ENCODE measurements at places on chromosomes 16 and 17. TPM values are rescaled to one million over a fixed set of nuclear protein-coding genes. Genes with fewer than 3 reads are reported as not detected.

DNA sequence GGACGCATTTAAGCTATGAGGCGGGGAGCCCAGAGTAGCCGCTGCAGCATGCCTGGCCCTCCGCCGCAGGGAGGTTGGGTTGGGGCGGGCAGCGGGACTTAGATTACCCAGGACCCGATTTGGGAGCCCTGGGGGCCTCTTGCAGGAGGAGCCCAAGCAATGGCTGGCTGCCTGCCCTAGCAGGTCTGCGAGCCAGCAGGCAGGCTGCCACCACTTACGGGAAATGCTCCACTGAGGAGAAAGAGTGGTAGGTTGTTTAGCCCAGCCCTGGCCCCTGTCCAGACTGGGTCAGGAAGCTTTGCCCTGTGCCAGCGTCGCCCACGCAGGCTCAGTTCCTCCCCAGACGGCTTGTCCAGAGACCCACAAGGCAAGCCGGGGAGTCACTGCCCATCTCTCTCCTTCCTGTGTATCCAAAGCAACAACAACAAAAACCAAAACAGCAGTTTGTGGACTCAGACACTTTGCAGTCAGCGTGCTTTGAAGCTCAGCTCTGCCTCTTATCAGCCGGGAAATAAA lies 10.3 kb upstream of the TVP23A start:
- no peak overlapping the region for H3K4me3 ChIP-seq
- no peaks in the 10 kb centered on the region for H3K4me1 ChIP-seq
- no peaks in the 10 kb centered on the region for H3K36me3 ChIP-seq
- no peak for DNase-seq
- H3K27me3 ChIP-seq = peaks cover 11% of the 10 kb centered on the region
- H3K27ac ChIP-seq = no peak overlapping the region

- peak overlapping the region; percentile 90 for H3K27ac ChIP-seq
- DNase-seq = no peak
- H3K27me3 ChIP-seq = no peaks in the 10 kb centered on the region
- H3K4me3 ChIP-seq = peak overlapping the region; percentile 50
- peaks cover 9% of the 10 kb centered on the region for H3K36me3 ChIP-seq
- peaks cover 56% of the 10 kb centered on the region for H3K4me1 ChIP-seq
Measured at GRCh38 chr17:59752446-59752845, 45.0 kb downstream of the VMP1 start.

DNA sequence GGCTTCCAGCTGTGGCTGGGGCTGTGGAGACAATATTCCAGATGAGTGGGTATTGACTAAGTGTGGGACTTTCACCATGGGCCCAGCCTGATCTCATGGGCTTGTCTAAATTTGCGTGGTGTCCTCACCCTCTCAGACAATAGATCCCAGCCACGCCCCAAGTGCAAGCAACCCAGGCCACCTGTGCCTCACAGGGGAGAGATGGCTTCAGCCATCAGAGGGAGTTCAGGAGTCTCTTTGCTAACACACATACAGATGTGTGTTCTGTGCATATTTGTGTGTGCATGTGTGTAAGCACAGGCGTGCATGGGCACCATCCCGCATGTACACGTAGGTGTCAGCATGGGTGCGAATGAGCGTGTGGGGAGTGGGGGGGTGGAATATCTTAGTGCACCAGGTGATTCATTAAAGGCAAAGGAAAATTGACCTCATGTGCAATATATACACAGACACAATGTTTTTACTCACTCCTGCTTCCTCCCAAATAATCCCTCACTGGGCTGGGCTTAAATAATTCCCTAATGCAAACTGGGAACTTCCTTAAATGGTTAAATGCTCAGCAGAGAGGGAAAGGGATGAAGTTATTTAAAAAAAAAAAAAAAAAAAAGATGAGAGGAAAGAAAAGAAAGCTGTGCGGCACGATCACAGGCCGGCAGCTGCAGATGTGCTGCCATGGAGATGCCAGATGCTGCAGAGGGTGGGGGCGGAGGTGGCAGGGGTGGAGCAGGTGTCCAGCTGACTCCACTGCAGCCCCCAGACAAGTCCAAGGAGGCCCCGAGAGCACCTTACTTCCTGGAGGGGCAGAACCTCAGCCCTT lies 24.0 kb upstream of the CDC42EP4 start:
- no peak overlapping the region for H3K27ac ChIP-seq
- H3K4me1 ChIP-seq = peaks cover 3% of the 10 kb centered on the region
- no peak for DNase-seq
- H3K27me3 ChIP-seq = no peaks in the 10 kb centered on the region

GRCh38 chr16:76653390-76654026 lies 376.3 kb downstream of the CNTNAP4 start:
- no peaks in the 10 kb centered on the region for H3K4me1 ChIP-seq
- no peak overlapping the region for H3K27ac ChIP-seq
- no peak overlapping the region for H3K4me3 ChIP-seq
- H3K36me3 ChIP-seq = no peaks in the 10 kb centered on the region
- no peaks in the 10 kb centered on the region for H3K27me3 ChIP-seq

GRCh38 chr17:57448759-57449283 lies 192.5 kb downstream of the MSI2 start:
- peaks cover 2% of the 10 kb centered on the region for H3K36me3 ChIP-seq
- no peak overlapping the region for H3K4me3 ChIP-seq
- peaks cover 35% of the 10 kb centered on the region for H3K4me1 ChIP-seq
- H3K27me3 ChIP-seq = no peaks in the 10 kb centered on the region

DNA sequence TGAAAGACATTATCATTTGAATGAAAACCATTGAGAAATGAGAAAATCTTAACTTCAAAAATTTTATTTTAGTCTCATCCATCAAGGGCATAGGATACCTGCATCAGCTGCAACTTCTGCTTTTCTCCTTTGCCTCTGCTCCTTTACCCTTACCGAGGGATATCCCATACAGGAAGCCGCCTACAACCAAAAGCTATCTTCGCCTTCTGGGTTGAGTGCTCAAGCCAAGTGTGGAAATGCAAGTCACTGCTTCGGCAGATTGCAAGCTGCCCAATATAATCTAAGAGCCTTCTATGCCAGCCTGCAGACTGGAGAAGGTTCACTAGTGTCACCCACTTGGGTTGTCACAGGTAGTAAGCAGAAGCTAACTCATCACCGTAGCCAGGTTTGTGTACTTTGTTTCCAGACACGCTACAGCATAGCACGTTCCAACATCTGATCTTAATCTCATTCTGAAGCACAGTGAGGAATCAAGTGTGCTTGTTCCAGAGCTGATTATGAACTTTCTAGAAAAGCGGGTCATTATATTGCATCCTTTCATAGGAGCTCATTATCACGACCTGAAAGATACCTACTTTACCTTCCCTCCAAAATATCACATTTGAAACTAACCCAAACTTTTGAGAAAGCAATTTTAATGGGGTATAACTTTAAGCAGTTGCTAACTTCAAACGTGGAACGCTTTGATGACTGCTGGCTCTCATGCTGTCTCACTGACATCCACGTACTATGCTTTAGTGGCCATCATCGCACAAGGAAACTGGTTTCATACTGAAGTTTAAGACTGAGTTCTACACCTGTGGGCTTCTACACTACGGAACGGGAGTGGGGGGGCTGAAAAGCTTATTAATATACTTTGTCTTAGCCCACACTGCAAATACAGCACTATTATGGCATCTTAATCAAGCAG lies 8.0 kb upstream of the UNK start:
- DNase-seq = no peak
- H3K4me1 ChIP-seq = peaks cover 31% of the 10 kb centered on the region
- H3K27ac ChIP-seq = peak overlapping the region; percentile 65
- peaks cover 39% of the 10 kb centered on the region for H3K36me3 ChIP-seq

DNA sequence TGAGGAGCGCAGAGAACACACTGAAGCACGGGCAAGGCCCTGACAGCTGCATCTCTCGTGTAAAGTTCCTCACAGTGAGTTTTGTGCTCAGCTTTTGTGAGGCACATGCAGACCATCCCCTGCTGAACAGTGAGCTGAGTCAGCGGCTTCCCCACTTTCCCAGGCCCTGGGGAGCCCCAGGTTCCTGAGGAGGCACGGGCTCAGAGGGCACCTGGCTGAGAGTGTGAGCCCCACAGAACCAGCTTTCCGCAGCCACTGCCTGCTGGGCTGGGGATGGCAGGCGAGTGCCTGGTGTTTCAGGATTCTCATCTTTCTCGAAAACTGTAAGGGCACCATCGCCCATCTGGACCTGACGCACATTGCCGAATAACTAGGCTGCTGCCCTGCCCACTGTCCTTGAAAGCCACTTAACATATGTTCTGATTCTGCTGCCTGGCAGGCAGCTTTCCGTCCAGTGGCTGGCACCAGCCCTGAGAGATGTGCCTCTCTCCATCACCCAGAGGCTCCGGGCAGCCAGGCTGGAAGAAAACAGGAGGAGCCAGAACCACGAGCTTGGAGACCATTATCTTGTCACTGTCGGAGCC lies 266.7 kb upstream of the FOXF1 start:
- H3K4me3 ChIP-seq = no peak overlapping the region
- H3K36me3 ChIP-seq = no peaks in the 10 kb centered on the region
- H3K27me3 ChIP-seq = peaks cover 23% of the 10 kb centered on the region
- no peak overlapping the region for H3K27ac ChIP-seq

DNA sequence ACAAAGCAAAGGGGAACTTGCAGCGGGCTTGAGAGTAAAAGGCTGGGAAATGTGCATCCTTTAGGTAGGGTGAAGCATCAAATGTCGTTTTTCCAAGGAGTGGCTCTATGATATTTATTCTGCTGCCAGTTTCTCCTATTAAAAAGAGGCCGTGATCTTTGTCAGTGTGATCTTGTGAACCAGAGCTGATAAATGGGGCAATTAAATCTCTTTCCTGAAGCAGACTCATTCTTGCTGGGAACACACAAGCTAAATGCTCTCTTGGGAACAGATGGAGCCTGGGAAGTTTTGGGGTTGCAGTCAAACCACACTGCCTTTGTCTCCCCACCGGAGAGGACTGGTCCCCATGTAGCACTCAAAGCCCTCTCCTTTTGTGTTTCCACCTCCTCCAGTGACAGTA lies 408.9 kb downstream of the GRIN2A start:
- H3K4me1 ChIP-seq = no peaks in the 10 kb centered on the region
- H3K36me3 ChIP-seq = no peaks in the 10 kb centered on the region
- no peaks in the 10 kb centered on the region for H3K27me3 ChIP-seq
- no peak overlapping the region for H3K27ac ChIP-seq
- no peak overlapping the region for H3K4me3 ChIP-seq

GRCh38 chr17:57086069-57086930 lies 1.3 kb downstream of the AKAP1 start:
- H3K4me3 ChIP-seq = peak overlapping the region; percentile 81
- peaks cover 44% of the 10 kb centered on the region for H3K4me1 ChIP-seq
- H3K27me3 ChIP-seq = no peaks in the 10 kb centered on the region
- no peaks in the 10 kb centered on the region for H3K36me3 ChIP-seq
- H3K27ac ChIP-seq = peak overlapping the region; percentile 86

Gene HBA2
- total RNA-seq = not detected

Gene AGRP
- not detected for total RNA-seq

Measured in activated CD4-positive, alpha-beta T cell treated with anti-CD3 and anti-CD28 coated beads, Interleukin-2, amount 10 ng/mL, durations not matched to agents 7 days and 5 days (primary cell).